Glomerular endothelial cell (primary cell): ENCODE measurements at places on chromosomes 2 and 18.

DNA sequence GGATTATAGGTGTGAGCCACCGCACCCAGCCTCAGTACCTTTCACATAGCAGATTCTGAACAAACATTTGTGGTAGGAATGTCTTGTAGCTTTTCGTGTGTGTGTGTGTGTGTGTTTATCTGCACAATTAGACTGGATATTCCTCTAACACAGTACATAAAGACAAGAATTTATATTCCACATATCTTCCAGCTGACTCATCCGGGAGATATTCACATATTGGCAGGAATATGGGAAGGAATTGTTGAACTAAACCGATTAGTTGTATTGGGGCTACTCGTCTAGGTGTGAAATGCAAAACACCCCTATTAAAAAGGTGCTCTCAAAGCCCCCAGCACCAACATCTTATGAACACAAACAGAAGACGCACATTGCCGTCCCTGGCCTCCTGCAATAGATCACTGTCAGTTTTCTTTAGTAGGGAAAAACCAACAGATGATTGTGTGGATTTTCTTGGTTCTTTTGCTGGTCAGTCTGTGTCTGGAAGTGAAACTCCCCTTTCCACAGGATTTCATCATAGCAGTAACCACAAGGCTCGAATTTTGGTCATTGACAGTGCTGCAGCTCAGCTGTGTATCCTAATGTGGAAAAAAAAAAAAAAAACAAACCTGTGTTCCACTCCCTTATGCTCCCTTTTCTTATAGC is 208.5 kb upstream of the ACVR2A start:
- DNase-seq = no peak

DNA sequence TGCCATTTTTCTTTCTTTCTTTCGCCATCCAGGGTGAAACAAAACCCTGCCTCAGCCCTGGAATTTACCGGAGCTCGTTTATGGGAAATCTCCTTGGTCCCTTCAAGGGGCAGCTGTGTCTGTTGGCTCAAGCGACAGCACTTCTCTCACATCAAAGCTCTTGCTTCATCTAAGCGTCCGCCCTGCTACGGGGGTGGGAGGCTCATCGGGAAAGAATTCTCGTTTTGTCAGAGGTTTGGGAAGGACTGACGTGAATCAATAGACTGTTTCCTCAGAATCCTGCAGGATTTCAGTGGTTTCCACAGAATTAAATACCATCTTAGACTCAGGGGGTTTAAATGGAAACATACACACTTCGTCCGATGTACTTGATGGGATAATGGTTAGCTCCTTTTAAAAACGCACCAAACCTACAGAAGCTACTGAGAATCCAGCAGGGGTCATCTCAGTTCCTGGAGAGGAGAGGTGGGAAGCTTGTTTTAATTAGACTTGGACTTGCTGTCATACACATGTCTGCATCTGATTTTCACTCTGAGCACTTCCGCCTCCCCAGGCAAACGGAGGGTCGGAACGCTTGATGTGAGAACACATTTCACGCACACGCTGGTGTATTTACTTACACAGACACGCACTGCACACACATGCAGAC is 91.6 kb downstream of the ASB1 start:
- no peak for DNase-seq

GRCh38 chr2:58800881-58801280 is 559.8 kb upstream of the FANCL start:
- no peak for DNase-seq

DNA sequence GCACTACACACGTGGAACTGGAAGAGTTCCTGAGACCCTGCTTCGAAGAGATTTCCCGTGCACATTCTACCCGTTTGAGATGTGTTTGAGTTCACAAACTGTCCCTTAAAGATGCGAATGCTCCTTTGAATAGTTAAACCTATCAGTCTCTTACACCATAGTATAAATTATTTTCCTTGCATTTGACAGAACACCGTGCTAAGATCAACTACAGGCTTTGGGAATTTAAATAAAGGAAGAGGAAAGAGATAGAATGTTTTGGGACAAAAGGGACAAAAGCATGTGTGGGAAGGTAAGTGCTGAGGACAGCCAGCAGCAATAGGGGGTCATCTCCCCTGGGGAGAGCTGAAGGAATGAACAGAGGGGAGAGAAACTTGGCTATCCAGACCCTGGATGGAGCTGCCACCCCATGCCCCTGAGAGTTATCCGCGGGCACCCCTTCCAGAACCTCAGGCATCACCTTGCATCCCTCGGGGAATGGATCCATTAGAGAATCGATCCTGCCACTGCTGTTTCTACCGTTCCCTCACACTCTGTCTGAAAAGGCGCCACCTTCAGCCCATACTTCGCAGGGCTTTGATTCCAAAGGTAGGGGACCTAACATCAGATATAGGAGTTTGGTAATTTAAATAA is 888 bp upstream of the ADCY3 start:
- DNase-seq = no peak

GRCh38 chr2:232365621-232366321 is 12.8 kb upstream of the ALPP start:
- no peak for DNase-seq

DNA sequence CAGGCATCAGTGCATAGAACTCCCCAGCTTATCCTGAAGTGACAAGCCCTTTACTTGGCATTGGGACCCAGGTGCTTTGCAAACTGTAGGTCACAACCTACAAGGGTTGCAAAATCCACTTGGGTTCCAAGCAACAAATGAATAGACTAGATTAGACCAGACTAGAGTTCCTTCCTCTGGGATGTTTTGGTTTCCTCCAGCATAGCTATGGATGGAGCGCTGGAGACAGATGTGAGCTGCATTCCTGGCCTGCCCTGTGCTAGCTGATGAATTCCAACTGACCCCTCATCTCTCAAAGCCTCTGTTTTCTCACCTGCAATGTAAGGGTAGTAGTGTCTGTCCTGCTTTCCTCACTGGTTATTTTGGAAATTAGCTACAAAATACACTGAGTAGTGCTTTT is 86.2 kb downstream of the NPAS2 start:
- DNase-seq = no peak

DNA sequence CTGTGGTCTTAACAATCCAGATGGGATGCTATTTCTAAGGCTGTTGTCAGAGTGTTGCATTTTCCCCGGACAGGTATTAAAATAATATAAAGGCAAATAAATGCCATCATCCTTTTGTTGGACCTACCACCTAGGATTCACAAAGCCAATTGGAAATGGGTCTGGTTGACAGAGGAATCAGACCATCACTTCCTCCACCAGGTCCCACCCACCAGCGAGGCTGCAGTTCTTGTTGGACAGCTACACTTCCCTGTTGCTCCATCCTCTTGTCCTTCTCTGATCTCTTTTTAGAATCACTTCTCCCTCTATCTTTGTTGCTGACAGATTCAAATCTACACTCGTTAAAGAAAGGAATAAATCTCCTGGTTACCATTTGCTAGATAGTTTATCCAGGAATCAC is 1.1 kb downstream of the TMEM169 start:
- no peak for DNase-seq

GRCh38 chr18:34480162-34480700 is 229.9 kb upstream of the DTNA start:
- no peak for DNase-seq

DNA sequence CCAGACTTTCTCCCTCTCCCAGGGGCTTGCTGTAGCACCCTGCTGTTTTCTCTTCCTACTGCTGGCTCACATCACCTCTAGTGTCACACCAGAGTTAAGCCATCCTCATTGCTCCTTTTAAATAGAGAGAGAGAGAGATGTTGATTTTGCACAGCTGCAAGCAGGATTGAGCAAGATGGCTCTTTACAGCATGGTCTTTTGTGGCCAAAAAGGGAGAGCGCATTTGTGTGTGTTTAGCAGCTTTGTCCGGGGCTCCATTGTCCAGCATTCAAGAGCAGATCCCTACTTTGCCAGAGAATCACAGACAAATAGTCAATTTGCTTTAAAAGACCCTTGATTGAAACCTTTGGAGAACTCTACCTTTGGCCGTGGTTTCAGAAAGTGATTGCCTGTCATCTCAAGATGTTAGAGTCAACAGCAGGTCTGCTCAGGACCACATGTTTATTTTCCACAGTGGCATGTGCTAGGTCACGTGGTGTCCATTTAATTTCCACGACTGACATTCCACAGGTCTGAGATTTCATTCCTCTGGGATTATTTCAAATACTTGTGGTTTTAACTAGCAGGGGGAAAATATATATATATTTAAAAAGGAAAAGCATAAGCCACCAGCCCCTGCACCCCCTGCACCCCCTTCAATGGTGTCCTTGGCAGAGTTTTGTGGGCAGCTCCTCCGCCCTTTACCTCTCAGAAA is 359.9 kb upstream of the SLC14A2 start:
- DNase-seq = no peak

DNA sequence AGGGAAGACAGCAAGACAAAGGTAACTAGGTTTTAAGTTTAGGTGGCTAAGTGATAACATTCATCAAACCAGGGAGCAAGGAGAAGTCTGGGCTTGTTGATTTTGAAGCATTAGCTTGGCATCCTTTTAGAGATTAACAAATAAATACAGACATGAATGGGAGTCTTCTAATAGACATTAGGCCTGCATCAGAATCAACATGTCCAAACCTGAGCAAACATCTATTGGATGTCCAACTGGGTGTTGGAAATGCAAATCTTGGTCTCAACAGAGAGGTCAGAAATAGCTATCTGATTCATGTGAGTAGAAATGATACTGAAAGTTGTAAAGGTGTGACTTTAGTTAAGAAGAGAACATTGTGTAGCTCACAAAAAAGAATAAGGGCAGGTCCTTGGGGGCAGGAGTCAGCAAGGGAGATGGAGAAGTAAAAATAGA is 85.5 kb upstream of the RND3 start:
- DNase-seq = no peak

- no peak for DNase-seq
Measured at GRCh38 chr2:111250448-111251030, 129.8 kb downstream of the BCL2L11 start.

GRCh38 chr2:169619946-169620345 is 35.8 kb downstream of the PPIG start:
- DNase-seq = no peak

DNA sequence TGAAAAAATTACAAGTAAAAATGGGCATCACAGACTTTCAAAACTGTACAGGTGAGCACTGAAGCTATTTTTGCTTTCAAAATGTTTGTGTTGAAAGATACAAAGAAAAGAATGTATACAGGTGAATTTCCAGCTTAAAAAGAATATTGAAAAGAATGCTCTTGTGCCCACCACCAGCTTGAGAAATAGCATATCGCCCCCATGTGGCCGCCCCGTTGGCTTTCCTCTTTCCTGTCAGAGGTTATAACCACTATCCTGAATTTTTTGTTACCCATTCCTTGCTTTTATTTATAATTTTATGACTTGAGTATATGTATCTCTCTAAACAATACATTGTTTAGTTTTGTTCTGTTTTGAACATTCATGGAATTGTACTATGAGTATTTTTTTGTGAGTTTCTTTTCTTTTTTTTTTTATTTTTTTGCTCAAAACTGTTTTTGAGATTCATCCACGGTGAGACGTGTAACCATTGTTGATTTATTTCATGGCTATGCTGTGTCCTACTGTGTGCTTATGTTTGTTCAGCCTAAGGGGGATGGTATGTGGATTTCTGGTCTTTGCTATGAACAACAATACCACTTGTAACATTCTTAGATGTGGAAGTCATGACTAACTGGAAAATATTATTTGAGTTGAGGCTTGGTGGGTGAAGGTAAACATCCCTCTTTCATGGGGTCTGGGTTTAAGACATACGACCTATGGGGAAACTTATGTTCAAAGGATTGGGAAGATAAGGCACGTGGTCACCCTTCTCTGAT is 11.6 kb downstream of the TRPM8 start:
- no peak for DNase-seq

GRCh38 chr18:10387399-10387798 is 67.0 kb upstream of the APCDD1 start:
- no peak for DNase-seq

GRCh38 chr18:59784694-59785093 is 87.5 kb upstream of the CCBE1 start:
- DNase-seq = no peak

DNA sequence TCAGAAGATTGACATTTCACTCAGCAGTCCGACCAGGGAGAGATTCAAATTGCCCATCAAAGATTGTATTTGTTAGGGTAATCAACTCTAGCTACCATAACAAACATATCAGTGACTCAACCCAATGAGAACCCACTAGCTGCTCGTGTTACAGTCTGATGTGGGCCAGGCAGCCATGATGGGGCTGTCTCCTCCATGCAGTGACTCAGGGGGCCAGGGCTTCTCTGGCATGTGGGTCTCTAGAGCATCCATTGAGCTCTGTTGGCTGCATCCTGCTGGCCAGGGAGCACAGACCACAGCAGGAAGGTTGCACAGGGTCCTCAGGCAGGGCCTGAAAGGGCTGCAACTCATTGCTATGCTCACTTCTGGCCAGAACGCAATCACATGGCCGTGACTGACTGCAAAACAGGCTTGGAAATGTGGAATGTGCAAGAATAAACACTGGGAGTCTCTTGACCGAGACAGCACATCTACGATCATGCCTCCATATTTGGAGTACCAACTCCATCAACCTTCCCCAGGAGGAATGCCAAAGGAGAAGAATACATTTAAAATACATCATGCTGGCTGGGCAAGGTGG is 216.8 kb downstream of the EIPR1 start:
- no peak for DNase-seq

DNA sequence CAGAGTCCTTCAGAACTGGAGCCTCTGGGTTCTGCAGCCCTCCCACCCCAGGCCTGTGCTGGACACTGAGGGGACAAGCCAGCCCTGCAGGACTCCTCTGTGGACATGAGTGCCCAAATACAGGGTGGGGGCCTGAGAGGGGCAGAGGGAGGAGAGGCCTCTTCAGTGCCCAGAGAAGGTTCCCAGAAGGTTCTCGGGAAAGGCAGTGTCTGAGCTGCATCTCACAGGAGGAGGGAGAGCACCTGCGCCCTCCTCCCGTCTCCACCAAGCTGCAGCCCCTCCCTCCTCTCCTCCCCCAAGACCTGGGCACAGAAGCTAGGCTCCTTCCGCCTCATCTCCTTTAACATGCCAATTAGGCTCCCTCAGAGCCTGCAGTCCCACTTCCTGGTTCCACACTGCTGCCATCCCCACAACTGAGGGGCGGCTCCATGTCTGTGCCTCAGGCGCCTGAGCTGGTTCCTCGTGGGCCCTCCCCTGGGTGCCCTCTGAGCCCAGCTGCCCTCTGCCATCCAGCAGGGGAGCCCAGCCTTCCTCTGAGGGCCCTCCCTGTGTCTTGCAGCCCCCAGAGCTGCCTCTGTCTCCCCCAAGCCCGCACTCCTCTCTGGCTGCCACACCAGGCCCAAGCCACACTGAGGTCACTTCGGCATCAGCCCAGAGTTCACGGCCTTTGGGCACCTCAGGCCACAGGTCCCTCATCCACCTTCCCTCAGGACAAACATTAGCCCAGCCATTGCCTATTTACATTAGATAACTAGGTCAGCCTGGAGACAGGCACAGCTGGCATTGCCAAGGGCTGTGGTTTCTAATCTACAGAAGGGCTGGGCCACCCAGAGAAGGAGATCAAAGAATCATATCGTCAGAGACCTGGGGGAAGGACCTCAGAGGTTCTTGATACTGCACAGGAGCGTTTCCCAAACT is 28.9 kb downstream of the KCNK3 start:
- no peak for DNase-seq

GRCh38 chr2:169838743-169839489 is 11.7 kb downstream of the UBR3 start:
- no peak for DNase-seq
